ENCODE measurements at places on chromosomes 3 and 15.

DNA sequence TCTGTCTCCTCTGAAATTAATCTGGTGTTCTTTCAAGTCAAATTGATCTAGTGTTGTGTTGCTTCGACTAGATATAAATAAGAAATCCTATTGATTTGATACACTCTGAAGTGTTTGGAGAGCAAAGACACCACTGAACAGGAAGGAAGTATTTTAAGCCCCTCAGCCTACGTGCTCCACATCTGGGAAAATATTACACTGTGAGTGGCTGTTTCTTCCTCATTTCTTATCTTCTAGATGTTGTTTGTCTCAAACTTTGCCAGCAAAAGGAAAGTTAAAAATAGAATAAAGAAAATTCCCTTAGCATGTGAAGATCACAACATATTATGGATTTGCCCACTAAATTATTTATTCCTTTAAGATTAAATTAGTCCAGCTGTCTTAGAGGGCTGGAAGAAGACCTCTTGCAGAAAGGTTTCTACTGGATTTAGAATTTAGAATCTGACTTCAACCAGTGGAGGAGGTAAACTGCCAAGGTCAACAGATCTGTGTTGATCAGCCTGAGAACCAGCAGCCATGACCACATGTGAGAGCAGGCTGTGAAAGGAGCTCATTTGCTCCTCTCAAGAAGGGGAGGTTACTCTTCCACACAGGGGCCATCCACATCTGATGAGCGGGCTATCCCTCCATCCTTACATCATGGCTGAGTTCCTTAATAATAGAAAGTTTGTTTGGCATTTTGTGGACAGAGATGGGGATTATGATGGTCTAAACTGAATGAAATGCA lies 46.3 kb upstream of the ACKR4 start:
- no peak for DNase-seq

DNA sequence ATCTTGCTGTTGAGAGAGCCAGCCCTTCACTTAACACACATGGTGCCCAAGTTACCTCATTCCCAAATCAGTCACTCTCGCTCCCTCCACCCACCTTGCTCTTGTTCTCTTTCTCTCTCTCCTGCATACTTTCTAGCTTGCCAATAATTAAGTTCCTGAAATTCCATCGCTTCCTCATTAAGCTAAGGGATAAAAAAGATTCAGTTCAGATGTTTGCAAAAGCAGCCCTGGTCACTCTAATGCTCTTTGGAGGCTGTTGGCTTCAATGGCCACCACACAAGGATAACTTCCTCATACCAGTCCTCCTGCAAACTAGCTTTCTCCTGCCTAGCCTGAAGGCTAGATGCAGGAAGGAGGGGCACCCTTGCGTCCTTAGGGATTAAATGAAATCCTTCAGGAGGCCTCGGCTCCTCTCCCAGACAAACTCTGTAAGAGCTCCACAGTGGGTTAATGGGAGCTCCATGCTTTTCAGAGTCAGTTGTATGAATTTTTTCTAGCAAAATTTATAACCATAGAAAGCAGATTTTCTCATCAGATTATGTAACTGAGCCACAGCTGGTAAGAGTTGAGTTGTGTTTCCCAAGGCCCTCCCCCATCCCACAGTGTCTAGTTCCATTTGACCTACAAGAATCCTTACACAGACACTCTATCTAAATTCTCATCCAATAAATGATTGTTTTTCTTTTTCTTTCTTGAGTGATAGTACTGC lies 176.6 kb upstream of the TRIM42 start:
- no peak for DNase-seq

DNA sequence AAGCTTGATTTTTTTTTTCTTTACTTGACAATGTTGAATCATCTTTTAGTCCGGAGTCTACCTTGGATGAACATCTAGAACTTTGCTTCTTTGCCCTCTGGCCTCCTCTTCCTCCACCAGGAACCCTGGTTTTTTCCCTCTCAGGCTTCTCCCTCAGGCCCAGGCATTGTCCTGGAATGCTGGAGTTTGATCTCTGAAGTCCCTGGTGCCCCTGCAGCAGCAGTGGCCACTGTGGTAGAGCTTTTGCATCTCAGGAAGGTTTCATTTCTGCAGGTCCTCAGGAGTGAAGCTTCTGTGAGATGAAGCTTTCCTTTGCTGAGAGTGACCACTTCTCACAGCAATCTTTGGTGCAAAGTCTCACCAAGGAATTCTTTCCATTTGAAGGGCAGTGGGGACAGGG lies 39.0 kb upstream of the NEDD4 start:
- DNase-seq, result no peak

DNA sequence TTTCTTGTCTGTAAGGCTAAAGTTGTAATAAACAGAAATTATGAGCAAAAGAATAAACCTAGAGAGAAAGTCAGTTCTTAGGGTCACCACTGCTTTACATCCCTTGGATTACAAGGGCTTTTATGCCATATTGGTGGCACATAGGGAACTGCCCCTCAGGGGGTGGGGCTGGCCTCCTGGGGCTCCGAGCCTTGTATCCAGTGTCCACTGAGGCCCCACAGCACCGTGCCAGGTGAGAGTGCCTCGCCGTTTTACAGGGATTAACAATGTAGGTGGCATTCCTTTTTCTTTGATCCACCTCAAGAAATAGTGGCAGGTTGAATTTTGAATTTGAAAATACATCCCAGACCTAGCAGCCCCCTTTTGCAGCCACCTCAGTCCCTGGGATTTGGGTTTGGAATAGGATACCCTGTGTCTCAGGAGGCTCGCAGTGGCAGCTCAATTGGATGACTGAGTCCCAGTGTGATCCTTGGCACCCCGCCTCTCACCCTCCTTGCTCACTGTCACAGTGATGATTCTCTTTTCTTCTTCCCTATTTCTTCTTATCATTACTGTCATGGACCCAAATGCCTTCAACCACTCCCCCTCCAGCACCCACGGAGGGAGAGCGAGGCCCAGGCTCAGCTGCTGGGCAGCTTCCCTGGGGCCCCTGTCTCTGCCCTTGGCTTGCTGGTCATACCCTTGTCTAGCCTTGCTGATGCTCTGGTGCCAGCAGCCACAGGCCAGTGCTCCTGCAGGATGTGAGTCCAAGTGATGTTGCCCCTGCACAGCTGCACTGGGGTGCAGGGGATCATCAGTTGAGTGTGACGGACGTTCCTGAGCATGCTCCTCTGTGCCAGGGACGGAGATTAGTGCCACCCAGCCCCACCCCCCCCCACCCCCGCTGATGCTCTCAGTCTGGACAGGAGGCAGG lies 137.9 kb downstream of the DNAJB8 start:
- DNase-seq, result peak; percentile 20

DNA sequence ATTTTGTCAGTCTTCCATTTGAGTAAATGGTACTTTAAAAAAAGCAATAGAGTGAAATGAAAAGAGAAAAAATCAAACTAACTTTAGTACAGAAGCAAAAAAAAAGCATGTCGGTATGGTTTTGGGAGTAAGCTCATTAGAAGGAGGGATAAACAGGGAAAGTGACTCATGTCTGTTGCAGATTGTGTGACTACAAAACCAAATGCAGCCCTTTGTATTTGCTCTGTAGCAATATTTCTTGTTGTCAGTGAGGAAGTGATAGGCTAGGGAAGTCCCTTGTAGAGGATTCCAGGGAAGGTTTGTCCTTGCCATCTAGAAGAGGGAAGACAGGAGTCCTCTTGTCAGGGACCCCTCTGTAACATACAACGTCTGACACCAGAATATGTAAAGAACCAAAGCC lies 150.5 kb upstream of the POU1F1 start:
- DNase-seq, result no peak
